Psoas muscle (tissue), 8 donors: ENCODE measurements at places on chromosomes 1 and 21. TPM values are rescaled to one million over a fixed set of nuclear protein-coding genes. Genes with fewer than 3 reads are reported as not detected.
A peak's percentile ranks its signal among the peaks of the same experiment; 100 is the strongest.

DNA sequence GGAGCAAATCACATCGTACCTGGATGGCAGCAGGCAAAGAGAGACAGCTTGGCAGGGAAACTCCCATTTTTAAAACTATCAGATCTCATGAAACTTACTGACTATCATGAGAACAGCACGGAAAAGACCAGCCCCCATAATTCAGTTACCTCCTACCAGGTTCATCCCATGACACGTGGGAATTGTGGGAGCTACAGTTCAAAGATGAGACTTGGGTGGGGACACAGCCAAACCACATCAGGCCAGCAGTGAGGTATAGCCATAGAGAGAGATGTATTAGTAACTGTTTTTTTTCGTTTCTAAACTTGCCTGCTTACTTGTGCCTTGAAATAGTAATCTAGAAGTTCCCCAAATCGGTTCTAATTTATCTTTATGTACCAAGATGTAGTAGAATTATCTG is 48.9 kb downstream of the AK4 start:
- H3K4me3 ChIP-seq, result no peak overlapping the region
- DNase-seq, result no peak
- H3K4me1 ChIP-seq, result no peaks in the 10 kb centered on the region
- H3K27me3 ChIP-seq, result no peaks in the 10 kb centered on the region
- H3K36me3 ChIP-seq, result no peaks in the 10 kb centered on the region

DNA sequence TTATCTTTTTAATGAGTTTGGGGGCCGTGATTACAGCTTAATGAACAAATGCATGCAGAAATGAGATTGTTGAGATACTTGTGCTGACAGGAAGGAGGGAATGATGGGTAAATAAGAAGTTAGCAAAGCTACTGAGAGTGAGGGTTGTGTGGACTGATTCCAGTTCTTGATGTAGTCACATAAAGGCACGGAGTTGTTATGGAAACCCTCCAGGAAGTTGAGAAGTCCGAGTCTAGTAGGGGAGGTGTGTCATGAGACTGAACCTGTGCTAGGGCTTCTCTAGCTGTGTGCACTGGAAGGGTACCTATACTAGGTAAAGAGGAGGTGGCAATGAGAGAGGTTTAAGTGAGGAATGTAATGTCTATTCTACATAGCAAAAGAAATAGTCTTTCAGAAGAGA is 475.7 kb downstream of the USP25 start:
- no peak overlapping the region for H3K4me3 ChIP-seq
- no peaks in the 10 kb centered on the region for H3K27me3 ChIP-seq
- no peak for DNase-seq

- no peak overlapping the region for H3K4me3 ChIP-seq
- DNase-seq, result no peak
- H3K27me3 ChIP-seq, result peaks cover 4% of the 10 kb centered on the region
- no peaks in the 10 kb centered on the region for H3K4me1 ChIP-seq
- no peaks in the 10 kb centered on the region for H3K36me3 ChIP-seq
- H3K27ac ChIP-seq, result no peak overlapping the region
Observed at GRCh38 chr1:23194119-23194984, 22.9 kb downstream of the HTR1D start.

DNA sequence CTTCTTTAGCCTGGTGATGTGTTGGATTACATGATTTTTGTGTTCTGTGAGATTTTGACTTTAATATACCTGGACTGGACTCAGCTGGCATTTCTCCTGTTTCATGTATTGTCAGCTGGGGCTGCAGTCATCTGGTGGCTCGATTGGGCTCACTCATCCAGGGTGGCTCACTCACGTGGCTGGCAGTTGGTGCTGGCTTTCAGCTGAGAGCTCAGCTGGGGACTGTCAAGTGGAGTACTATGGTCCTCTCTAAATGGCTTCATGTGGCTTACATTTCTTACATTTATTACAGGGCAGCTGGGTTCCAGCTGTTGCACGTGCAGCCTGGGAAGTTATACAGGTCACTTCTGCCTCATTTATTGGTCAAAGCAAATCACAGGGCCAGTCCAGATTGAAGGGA is 22.8 kb downstream of the HHAT start:
- no peak for DNase-seq
- H3K4me3 ChIP-seq, result no peak overlapping the region
- no peaks in the 10 kb centered on the region for H3K4me1 ChIP-seq
- no peaks in the 10 kb centered on the region for H3K27me3 ChIP-seq

DNA sequence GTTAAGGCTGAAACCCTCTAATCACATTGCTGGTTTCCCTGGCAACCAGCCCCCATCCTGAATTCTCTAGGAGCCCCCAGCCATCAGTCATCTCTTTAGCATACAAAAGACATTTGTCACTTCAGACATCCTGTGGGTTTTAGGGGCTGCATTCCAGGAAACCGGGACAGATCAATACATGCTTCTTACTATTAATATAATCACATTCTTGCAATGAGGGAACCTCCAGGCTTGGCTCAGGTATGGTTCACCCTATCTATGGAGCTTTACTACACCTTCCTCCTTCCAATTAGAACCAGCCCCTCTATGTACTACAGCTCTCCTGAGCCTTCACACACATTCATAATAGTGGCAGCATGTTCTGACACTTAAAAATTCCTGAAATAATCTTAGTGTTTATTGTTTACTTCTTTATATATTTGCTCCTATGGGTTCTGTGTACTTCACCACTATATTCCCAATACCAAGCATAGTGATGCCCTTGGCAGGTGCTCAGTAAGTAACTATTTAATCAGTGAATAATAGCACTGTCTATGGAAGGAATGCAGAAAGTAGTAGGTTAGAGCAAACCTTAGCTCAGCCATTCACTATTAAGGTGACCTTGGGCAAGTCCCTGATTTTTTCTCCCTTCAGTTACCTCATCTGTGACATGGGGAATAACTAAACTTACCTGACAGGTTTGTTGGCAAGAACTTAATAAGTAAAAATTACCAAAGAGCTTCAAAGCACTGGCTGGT is 59.6 kb downstream of the ZNF678 start:
- H3K4me3 ChIP-seq, result no peak overlapping the region
- no peaks in the 10 kb centered on the region for H3K4me1 ChIP-seq
- H3K27me3 ChIP-seq, result no peaks in the 10 kb centered on the region
- H3K27ac ChIP-seq, result no peak overlapping the region
- no peaks in the 10 kb centered on the region for H3K36me3 ChIP-seq

DNA sequence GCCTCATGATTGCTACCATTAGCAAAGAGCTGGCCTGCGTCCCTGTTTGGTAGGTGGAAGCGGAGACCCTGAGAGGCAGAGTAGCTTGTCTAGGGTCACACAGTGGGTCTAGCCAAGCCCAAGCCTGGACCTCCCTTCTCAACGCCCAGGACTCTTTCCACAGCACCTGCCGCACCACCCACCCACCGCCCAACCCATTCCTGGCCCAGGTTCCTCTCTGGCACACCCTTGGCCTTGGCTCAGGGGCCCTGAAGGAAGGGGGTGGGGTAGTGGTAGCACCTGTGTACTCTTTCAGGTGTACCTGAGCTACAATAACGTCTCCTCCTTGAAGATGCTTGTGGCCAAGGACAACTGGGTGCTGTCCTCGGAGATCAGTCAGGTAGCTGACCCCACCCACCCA is 19.3 kb downstream of the FAM151A start:
- no peaks in the 10 kb centered on the region for H3K27me3 ChIP-seq
- no peak for DNase-seq
- H3K36me3 ChIP-seq, result no peaks in the 10 kb centered on the region
- H3K4me3 ChIP-seq, result no peak overlapping the region
- no peaks in the 10 kb centered on the region for H3K4me1 ChIP-seq

DNA sequence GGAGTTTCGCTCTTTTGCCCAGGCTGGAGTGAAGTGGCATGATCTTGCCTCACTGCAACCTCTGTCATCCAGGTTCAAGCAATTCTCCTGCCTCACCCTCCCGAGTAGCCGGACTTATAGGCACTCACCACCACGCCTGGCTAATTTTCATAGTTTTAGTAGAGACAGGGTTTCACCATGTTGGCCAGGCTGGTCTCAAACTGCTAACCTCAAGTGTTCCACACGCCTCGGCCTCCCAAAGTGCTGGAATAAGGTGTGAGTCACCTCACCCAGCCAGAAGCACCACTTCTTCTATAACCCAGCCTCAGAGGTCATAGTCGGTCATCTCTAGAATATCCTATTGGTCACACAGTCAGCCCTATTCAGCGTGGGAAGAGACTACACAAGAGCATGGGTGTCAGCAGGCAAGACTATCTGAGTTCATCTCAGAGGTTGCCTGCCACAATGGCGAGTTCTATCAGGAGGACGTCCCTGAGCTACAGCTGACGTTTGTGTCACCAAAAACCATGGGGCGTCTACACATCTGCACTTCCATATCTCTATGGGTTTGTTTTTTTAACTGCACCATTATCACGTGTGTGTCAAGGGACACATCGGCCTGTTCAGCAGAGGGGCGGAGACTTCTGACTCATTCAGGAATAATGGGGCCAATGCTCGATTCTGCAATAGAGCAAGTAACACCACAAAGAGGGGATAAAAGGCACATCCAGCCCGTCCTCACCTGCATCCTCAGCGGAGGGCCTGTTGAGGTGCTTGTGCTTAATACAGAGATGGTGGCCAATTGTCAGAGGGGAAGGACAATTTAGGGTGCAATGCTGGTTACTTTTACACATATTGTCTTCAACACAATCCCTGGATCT is 256.3 kb upstream of the IRF2BP2 start:
- peak; percentile 62 for DNase-seq
- peaks cover 45% of the 10 kb centered on the region for H3K4me1 ChIP-seq
- no peak overlapping the region for H3K4me3 ChIP-seq
- H3K36me3 ChIP-seq, result no peaks in the 10 kb centered on the region
- peak overlapping the region; percentile 82 for H3K27ac ChIP-seq

DNA sequence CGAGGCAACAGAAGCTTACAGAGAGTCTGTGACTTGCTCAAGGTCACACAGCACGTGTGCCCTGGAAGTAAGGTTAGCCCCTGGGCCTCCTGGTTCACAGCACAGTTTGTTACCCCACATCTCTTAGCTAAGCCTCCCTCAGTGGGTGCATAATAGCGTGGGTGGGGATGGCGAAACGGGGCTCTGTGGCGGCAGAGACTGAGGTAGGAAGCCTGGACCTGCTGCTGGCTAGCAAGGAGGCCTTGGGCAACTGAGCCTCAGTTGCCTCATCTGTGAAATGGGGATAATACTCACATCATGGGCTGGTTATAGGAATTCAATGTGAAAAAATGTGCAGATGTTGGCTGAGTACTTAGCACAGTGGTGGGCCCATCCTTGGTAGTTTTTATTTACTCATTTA is 596 bp downstream of the PADI4 start:
- no peaks in the 10 kb centered on the region for H3K36me3 ChIP-seq
- no peak overlapping the region for H3K4me3 ChIP-seq
- no peak overlapping the region for H3K27ac ChIP-seq
- no peak for DNase-seq
- H3K27me3 ChIP-seq, result no peaks in the 10 kb centered on the region

- H3K36me3 ChIP-seq, result no peaks in the 10 kb centered on the region
- H3K4me3 ChIP-seq, result no peak overlapping the region
- H3K27ac ChIP-seq, result no peak overlapping the region
- no peak for DNase-seq
- H3K4me1 ChIP-seq, result no peaks in the 10 kb centered on the region
- H3K27me3 ChIP-seq, result no peaks in the 10 kb centered on the region
Observed at GRCh38 chr1:91226741-91227140, 177.9 kb downstream of the HFM1 start.

GRCh38 chr1:91501523-91501851 is 836 bp downstream of the CDC7 start:
- peak overlapping the region; percentile 73 for H3K4me3 ChIP-seq
- H3K27ac ChIP-seq, result peak overlapping the region; percentile 51
- no peaks in the 10 kb centered on the region for H3K36me3 ChIP-seq
- H3K4me1 ChIP-seq, result peaks cover 9% of the 10 kb centered on the region
- no peak for DNase-seq

GRCh38 chr1:218383681-218384080 is 38.5 kb downstream of the TGFB2 start:
- H3K36me3 ChIP-seq, result no peaks in the 10 kb centered on the region
- DNase-seq, result no peak
- H3K27me3 ChIP-seq, result no peaks in the 10 kb centered on the region
- no peak overlapping the region for H3K27ac ChIP-seq

- H3K4me1 ChIP-seq, result peaks cover 27% of the 10 kb centered on the region
- no peak overlapping the region for H3K27ac ChIP-seq
- H3K36me3 ChIP-seq, result no peaks in the 10 kb centered on the region
- DNase-seq, result no peak
Observed at GRCh38 chr1:225519166-225519863, 91.5 kb upstream of the LBR start.

- no peak overlapping the region for H3K4me3 ChIP-seq
- no peak overlapping the region for H3K27ac ChIP-seq
- H3K4me1 ChIP-seq, result no peaks in the 10 kb centered on the region
- no peak for DNase-seq
- peaks cover 11% of the 10 kb centered on the region for H3K27me3 ChIP-seq
Observed at GRCh38 chr1:204974327-204974726, 68.7 kb upstream of the CNTN2 start.

DNA sequence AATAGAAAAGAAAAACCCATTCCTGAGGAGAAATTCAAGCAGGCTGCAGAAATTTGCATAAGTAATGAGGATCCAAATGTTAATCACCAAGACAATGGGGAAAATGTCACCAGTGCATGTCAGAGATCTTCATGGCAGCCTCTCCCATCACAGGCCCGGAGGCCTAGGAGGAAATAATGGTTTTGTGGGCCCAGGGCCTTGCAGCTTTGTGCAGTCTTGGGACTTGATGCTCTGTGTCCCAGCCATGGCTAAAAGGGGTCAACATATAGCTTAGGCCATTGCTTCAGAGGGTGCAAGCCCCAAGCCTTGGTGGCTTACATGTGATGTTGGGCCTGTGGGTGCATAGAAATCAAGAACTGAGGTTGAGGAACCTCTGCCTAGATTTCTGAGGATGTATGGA is 22.7 kb downstream of the RAB3GAP2 start:
- H3K27ac ChIP-seq, result no peak overlapping the region
- no peaks in the 10 kb centered on the region for H3K27me3 ChIP-seq
- DNase-seq, result no peak
- no peak overlapping the region for H3K4me3 ChIP-seq
- H3K4me1 ChIP-seq, result no peaks in the 10 kb centered on the region
- no peaks in the 10 kb centered on the region for H3K36me3 ChIP-seq

GRCh38 chr21:42505090-42505726 is 8.4 kb upstream of the SLC37A1 start:
- H3K36me3 ChIP-seq, result no peaks in the 10 kb centered on the region
- no peaks in the 10 kb centered on the region for H3K4me1 ChIP-seq
- H3K27ac ChIP-seq, result no peak overlapping the region
- H3K27me3 ChIP-seq, result no peaks in the 10 kb centered on the region

CASZ1 gene
- 2.6 TPM for polyA plus RNA-seq

QSOX1 gene
- 21.5 TPM for polyA plus RNA-seq

RBM11 gene
- not detected for polyA plus RNA-seq

DSCAM gene
- not detected for polyA plus RNA-seq

RSPH1 gene
- 0.08 TPM for polyA plus RNA-seq

FCRL6 gene
- 0.21 TPM for polyA plus RNA-seq

PPP1R12B gene
- 18.7 TPM for polyA plus RNA-seq
